ENCODE measurements at places on chromosomes 2 and 18.

- DNase-seq: no peak
Measured at GRCh38 chr2:9973690-9974089, 22.2 kb downstream of the GRHL1 start.

DNA sequence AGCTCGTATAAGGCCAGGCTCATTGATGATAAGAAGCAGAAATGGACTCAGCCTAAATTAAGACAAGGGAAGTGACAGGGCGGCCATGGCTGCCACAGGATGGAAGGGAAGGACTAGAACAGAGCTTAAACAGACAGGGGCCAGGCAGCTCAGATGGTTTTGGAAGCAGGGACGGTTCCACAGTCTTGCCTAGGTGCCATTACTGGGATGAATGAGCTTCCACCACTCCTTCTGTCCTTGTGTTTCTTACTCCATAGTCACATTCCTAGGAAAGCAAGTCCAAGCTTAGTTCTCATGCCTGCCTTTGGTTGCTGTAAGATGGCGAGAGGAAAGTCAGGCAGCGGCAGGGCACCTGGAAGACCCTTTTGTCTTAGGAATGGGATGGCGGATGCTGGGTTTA is 11.9 kb downstream of the GNLY start:
- no peak for DNase-seq

DNA sequence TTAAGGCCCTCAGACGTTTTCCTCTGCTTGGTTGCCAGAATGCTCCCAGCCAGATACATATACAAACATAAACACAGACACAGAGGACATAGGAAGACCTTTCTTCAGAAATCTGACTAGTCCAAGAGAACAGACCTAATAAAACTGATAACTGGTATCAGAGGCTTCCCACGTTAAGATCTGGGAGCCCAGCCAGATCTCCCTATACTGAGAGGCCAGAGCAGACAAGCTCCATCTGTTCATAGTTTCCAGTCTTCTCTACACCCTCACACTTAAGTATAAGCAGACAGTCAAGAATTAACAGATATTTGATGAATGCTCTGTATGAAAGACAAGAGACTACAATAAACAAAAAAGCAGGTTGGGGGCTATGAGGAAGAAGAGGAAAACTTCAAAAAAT is 240.5 kb upstream of the CHAC2 start:
- no peak for DNase-seq

GRCh38 chr2:18061717-18062116 is 183.2 kb downstream of the KCNS3 start:
- DNase-seq: no peak

- DNase-seq: no peak
Measured at GRCh38 chr2:237208373-237209260, 122.9 kb downstream of the COPS8 start.

DNA sequence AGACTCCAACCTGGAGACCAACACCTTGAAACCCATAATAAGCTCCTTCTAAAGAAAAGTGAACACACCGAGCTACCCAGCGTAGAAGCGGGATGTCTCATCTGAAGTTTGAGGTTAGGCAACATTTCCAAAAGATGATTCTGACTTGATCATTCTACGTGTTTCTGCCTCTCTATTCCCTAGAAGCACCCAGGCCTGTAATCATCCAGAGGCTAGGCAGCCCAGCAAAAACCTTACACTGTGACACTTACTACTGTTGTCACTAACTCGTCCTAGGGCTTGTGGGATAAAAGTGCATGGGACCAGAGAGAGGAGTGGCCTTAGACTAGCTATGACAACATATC is 1.4 kb downstream of the ZBTB14 start:
- no peak for DNase-seq

- DNase-seq: no peak
Measured at GRCh38 chr2:70632966-70633365, 79.3 kb upstream of the TGFA start.

DNA sequence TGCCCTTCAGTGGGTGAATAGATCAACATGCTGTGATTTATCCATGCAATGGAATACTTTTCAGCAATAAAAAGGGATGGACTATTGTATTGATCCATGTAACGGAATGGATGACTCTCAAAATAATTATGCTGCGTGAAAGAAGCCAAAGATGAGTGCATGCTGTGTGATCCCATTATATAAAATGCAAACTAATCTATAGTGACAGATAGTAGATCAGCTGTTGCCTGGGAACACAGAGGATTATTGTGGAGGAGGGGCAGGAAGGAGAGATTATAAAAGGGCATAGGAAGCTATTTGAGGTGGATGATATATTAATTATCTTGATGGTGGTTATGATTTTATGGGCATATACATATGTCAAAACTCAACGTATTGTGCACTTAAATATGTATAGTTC is 55.5 kb upstream of the ADAM23 start:
- DNase-seq: no peak

- no peak for DNase-seq
Measured at GRCh38 chr2:50951437-50951836, 80.5 kb downstream of the NRXN1 start.

DNA sequence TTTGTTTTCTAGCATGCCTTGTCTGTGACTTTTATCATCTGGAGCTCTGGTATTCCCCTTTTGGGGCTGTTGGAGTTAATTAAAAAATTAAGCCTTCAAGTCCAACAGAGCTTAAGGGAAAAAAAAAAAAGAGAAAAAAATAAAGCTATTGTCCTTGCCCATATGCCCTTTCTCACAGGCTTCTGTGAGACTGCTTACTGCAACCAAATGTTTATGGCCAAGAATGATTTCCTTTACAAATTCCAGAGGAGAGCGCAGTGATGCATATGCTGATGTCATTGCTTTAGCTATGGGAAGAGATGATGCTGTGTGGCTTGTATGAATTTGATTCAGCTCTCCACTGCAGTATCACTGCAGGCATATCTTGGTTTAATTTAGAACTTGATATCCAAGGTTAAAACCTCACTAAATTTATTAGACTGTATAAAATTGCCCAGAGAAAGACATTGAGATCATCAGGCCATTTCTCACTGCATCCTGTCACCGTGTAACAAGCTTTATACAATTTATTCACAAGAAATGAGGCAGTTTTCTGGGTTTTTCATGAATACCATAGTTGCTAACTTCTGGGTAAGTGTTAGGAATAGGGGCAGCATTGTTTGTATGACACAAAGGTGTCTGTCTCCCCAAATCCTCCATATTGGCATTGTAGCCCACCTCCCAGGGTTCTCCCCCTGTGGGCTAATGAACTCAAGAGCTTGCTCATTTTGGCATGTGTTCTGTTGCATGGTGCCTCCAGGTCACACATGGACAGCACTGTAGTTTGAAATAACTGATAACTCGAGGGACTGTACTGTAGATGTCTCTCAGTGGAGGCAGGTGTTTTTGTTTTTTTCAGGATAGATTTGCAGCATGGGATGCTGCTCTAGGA is 85.0 kb downstream of the TANC1 start:
- no peak for DNase-seq

- DNase-seq: no peak
Measured at GRCh38 chr2:53476834-53477233, 290.8 kb upstream of the CHAC2 start.

- DNase-seq: no peak
Measured at GRCh38 chr18:25284281-25284680, 67.7 kb downstream of the ZNF521 start.

DNA sequence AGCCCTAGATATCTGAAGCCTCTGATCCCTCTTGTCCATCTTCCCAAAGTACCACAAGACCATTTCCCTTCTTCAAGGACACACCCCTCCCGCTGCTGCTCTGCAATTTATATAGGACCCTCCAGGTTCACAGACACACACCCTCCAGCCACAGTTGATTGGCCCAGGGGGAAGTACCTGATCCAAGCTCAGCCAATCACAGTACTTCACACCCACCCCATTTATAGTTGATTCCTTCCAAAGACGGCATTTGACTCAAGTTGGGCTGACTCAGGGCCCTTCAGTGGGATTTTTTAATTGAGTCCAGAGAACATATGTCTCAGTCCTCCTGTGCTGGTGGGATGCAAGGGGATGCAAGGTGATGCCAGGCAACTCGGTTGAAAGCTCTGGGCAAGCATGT is 59.2 kb downstream of the GYPC start:
- no peak for DNase-seq

DNA sequence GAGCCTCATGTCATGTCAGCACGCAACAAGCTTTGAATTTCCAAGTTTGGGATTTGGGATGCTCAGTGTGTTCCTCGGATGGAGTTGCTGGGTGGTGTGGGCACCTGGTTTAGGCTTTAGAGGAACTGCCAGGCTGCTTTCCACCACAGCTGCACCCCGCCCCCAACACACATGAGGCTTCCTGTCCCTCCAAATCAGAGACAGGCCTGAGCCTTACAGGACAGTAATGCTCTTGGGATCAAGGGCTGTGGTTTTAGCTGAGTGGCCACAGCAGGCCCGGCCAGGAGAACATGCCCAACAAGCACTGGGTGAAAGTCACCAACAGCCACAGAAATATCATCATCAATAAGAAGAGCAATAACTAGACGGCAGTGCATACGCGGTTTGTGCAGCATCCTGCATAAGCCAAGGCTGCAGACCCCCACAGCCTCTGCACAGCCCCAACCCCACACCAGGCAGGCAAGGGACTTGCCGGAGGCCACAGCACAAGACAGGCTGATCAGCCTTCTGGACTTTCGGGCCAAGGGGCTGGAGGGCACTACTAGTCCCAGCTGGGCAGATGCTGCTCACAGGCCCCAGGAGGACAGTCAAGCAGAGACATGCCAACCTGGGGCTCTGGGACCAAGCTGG is 29.7 kb upstream of the GPC1 start:
- peak; percentile 53 for DNase-seq

DNA sequence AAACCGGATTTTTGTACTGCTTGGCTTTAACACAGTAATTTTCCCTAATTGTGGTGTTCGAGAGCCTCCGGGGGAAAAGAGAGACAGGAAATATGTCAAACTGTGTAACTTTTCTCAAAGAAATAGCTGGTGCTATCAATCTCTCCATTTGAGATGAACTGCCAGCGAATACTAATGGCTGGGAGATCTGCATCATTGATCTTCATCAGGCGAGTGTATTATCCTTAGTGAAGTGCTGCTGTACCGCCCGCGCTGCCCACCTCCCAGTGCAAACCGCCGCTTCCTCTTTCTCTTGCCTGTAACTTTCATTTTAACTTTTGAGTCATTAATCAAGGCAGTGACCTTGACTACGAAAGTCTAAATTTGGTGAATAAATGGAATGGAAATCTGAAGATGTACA is 246.1 kb upstream of the ST6GAL2 start:
- no peak for DNase-seq

DNA sequence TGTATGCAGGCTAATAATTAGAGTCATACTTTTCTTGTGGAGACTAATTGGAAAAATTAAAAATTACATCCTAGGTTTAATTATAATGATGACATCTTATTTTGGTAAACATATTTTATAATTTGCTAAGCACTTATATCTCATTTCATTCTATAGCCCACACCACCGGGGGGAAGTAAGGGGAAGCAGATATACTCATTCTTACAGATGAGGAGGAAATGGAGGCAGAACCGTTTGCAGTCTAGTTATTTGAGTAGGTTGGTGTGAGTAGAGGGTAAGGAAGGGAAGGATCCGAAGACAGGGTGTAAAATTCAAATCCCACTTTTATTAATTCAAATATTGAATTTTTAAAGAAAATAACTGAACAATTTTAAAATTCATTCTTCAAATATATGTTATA is 3.7 kb downstream of the ITGAV start:
- DNase-seq: no peak
